Activated CD8-positive, alpha-beta memory T cell treated with anti-CD3 and anti-CD28 coated beads, Interleukin-2, amount 50 U/mL, for 48 hours (primary cell): ENCODE measurements at places on chromosomes 5 and 9.

- peak; percentile 51 for DNase-seq
Observed at GRCh38 chr5:34656700-34657273, 659 bp downstream of the RAI14 start.

GRCh38 chr5:142590451-142591231 lies 95.2 kb downstream of the FGF1 start:
- DNase-seq, result no peak

GRCh38 chr9:89022001-89022759 lies 30.9 kb downstream of the S1PR3 start:
- no peak for DNase-seq

DNA sequence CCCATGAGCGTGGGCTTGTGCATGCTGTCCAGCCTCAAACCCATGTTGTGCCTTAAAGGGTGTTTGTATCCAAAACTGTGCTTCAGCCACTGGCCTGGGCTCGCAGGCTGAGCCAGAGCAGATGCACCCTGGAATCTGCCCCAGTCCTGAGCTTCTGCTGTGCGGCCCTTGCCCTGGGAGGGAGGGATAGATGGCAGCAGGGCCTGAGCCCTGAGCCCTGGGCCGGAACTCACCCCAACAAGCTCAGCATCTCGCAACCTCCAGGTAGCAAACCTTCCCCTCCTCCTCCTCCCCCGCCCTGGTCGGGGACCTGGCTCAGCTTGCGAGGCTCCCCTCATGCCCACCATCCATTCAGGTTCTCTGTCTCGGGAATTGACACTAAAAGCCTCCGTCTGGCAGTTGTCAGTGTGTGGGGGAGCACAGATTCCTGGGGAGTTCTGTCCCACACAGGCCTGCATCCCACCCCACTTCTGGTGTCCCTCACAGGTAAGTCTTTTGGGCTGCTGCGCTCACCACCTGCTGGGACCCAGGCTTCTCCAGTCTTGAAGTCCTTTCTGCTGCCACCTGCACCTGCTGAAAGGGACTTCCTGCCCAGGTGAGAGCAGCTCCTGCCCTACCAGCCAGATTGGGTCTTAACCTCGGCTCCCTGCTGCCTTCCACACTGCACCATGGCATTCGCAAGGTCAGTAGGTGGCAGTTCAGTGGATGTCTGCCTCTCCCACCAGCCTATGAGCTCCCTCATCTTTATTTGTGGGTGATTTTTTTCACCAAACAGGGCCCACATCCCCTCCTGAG lies 55.2 kb upstream of the OLFM1 start:
- no peak for DNase-seq

DNA sequence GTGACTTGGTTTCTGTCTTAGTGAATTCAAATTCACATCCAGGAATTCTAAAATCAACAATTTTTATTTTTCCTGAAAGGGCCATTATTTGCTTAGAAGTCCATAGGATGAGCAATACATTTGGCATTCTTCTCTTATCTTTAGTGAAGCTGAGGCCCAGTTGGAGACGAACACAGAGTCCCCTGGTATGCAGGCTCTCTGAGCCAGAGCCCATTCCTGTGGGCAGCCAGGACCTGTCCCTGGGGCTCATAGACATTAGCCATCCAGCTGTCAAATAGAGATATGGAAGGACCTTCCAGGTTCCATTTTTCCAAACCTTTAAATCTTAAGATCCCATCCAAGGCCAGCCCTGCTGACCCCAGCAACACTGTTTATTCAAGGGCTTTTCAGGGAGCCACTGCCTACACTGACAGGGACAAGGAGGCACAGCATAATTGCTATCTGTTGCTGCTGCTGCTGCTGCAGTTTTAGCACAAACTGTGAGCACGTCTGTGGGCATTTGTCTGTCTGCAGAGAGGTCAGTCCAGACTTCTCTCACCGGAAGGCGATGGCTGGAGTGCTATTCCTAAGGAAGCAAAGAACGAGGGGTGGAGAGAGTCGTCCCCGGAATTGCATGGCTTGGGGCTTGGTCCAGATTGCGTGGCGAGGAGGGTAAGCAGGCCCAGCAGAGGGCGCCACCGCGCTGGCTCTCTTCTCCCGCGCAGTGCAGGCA lies 639.0 kb downstream of the CCDC171 start:
- peak; percentile 87 for DNase-seq

DNA sequence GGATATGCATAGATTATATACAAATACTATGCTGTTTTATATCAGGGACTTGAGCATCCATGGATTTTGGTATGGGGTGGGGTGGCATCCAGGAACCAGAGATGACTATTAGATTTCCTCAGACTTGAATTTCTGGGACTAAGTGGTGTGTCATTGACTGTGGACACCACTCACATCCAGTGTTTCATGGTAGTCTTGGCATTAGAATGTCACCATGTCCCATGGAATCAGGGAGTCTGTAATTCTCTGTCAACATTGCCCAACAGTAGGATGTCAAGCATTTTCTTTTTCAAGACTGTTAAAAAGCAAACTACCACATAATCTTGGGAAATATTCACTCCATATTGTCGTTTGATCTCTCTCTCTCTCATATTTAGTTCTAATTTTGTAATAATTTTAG lies 13.1 kb downstream of the ISOC1 start:
- DNase-seq, result no peak

- DNase-seq, result no peak
Observed at GRCh38 chr9:19965336-19965735, 176.5 kb upstream of the SLC24A2 start.

DNA sequence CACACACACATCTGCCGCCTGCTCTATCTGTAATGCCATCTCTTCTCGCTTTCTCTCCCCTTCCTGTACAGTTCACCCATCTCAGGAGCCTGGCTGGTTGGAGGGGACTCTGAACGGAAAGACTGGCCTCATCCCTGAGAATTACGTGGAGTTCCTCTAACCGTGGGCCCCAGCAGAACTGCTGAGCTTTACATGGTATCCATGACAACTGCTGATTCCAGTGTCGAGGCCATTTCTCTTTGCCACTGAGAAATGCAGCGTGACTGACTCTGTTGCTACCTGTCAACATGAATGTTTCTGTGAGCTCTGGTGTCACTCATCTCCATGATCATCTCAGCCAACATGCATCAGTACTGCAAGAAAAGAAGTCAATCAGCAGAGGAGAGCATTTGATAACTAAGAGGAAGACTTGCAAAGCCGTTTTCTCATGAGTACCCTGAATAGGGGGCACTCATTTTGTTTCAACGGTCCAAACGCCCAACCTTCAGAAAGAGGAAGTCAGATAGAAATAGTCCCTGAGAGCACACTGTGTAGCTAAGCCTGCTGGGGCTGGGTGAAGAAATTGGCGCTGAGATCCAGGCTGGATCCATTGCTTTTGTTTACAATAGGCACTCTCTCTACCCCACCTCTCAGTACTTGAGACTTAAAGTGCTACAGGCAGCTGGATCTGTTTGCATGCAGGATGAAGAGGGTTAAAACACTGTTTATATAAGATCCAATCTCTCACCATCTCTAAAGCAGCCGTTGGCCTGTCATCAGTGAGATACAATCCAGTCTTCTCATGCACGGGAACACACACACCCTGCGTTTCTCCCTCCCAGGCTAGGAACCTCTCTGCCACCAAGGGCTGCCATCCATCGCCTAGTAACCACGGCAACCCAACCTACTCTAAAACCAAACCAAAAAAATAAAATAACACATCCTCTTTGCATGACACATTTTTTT lies 180.9 kb downstream of the NR3C1 start:
- peak; percentile 68 for DNase-seq

- no peak for DNase-seq
Observed at GRCh38 chr5:17455942-17456341, 42.1 kb upstream of the TAF11L2 start.

GRCh38 chr5:10030219-10030831 lies 219.4 kb downstream of the ATPSCKMT start:
- no peak for DNase-seq

DNA sequence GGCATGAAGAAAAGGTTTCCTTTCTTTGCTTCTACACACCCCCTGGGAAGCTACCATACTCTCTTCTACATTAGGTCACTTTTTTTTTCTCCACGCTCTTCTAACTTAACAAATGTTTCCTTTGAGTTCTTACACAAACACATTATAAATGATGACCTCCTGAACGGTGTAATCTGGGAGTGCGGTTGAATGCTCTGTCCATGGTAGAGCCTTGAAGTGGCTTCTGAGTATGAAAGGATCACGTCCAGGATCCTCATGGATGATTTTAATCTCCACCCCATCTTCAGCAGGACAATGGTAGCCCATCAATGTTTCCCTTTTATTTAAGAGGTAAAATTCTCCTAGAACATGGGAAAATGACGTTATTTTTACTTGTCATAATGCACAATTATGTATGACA lies 587.3 kb downstream of the SEMA5A start:
- DNase-seq, result no peak

DNA sequence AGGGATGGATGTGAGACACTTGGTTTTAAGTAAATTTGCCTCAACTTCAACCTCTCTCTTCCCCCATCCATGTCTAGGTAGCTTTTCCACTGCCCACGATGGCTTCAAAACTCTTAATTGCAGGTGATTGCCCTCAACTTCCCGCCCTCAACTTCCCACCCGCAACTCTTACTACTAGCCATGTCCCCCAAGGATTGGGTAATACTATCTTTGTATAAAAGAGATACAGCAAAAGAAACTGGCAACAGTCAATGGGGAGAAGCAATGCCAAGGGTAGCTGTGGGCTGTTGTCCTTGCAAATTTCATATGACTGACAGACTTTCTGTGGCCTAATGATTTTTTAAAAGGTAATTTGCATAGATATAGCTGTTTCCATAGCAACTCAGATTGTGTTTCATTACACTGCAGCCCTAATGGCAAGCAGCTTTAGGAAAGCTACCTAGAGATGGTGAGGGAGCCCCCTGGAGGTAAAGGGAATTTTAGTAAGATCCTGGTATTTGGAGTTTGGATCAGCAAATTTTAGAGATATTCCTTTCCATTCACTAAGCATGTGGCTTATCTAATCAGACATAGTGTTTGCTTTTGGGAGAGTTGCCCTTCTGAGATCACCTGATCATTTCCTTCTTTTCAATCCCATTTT lies 421.5 kb upstream of the DAP start:
- DNase-seq, result no peak

- no peak for DNase-seq
Observed at GRCh38 chr5:59583151-59583809, 310.2 kb downstream of the PDE4D start.

- no peak for DNase-seq
Observed at GRCh38 chr9:116646661-116647514, 40.2 kb upstream of the TRIM32 start.

DNA sequence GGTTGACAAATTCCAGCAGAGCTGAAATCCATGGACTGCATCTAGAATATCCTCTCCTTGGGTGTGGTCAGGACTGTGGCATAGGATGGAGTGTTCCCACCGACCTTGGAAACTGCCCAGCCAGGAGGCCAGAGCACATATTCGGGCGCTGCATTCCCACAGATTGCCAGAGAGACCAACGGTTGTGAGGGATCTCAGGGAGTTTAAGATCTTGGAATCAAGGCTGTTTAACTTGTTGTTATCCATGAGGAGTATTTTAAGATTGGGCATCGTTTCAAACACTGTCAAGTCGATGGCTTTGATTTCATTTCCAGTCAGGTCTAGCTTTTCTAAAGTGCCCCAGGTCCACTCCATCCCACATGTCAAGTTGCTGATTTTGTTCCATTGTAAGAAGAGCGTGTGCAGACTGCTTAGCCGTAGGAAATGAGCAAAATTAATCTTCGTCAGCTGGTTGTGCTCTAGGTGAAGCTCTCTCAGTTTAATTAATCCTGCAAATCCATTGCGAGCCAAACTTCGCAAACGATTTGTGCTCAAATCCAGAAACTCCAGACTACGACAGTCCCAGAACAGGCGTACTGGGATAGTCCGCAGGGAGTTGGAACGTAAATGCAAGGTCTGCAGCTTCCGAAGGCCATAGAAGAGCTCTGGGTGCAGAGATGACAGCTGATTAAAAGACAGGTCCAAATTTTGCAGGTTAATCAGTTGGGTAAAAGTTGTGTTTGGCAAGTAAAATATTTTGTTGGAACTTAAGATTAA lies 1.5 kb downstream of the LRRTM2 start:
- DNase-seq, result no peak

DNA sequence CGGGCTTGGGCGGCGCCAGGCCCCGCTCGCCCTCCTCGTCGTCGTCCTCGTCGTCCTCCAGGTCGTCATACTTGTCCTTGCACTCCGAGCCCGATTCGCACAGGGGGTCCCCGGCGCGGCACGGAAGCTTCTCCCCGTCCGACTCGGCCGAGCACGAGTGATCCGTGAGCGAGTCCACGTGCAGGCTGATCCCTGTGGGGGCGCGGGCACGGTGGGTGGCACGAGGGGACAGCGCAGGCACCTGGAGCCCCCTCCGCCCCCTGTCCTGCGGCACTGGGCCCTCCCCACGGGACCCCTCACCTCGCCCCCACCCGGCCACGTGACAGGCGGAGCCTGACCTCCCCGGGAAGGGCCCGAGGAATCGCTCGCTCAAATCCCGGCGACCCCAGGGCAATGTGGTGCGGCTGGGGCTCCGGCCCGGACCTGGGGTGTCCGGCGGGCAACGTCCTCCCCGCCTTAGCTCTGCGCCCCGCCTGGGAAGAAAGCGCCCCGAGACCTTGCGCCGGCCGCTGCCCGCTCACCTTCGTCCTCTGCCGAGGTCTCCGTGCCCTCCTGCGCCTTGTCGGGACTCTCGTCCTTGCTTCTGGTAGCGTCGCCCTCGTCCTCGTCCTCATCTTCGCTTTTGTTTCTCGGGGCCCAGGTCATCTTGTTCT lies 2.5 kb downstream of the IRX2 start:
- DNase-seq, result no peak

DNA sequence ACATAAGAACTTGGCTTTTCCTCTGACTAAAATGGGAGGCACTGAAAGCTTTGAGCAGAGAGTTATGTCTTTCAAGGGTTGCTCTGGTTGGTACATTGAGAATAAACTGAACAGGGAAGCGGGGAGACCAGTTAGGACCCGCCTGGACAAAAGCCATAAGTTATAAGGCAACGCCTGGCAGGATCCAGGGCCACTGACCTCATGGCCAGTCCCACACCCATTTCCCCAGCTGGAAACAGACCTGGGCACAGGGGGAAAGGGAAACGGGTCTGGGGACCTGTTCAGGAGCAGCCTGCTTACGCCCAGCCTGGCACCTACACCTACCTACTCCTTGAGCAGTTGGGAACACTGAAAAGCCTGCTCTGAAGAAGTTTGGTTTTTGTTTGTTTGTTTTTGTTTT lies 1.3 kb downstream of the SPINK4 start:
- no peak for DNase-seq

GRCh38 chr5:126780165-126780827 lies 3.4 kb downstream of the LMNB1 start:
- no peak for DNase-seq

DNA sequence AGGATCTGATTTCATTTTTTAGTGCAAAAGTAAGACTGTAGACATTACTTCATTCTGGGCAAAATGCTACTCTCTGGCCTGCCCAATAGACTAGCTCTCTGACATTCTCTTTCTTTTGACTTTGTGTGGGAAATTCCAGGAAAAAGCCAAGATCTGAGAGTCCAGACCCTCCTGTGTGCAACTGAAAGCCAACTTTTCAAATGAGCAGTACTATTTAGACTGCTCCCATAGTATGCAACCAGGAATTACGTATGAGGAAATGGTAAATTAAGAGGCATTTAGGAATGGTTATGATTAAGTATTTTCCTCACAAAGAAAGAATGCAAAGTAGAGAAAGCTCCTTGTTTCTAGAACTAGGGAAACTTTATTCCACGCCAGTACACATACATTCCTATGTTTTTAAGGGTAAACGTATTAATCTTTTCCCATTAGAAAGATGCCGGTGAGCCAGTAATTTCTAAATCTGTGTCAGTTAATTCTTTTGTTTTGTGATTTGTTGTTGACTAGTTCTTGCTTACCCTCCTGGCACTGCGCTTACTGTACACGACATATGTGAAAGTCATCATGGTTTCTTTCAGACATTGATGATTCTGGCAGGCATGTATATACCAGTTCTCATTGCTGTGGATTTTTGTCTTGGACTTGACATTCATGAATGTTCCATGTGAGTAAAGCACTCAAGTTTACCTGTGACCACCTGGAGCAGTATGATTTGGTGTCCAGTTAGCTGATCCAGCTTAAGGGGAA lies 56.0 kb downstream of the AOPEP start:
- DNase-seq, result no peak
